ENCODE measurements at places on chromosomes 6 and 20. TPM values are rescaled to one million over a fixed set of nuclear protein-coding genes. Genes with fewer than 3 reads are reported as not detected.
A peak's percentile ranks its signal among the peaks of the same experiment; 100 is the strongest.

KAT14 gene
- 16.7 TPM for polyA plus RNA-seq

DNA sequence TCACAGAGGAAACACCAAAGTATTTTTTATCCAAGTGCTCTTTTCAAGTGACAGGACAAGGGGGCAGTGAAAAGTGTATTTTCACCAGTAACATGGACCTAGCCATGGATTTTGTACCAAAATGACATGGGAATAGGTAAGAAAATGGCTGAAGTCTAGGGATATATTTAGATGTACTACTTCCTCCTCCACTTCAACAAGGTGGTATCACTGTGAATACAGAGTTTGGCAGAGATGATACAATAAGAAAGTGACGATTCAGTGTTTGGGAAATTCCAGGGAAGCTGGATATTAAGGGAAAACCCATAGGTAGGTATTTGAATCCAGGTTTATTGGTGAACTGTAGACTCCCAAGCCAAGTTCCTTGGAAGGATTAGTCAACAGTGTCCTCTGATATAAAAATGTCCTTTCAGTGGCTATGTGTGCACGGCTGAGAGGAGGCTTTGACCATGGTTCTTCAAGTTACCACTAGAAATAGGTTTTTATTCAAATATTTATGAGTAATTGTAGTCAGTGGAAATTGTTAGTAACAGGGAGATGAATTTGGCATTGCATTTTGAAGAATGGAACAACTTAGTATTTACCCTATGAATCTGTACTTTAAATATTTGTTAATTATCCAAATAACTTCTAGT lies 356.0 kb upstream of the CITED2 start:
- no peak for DNase-seq

DNA sequence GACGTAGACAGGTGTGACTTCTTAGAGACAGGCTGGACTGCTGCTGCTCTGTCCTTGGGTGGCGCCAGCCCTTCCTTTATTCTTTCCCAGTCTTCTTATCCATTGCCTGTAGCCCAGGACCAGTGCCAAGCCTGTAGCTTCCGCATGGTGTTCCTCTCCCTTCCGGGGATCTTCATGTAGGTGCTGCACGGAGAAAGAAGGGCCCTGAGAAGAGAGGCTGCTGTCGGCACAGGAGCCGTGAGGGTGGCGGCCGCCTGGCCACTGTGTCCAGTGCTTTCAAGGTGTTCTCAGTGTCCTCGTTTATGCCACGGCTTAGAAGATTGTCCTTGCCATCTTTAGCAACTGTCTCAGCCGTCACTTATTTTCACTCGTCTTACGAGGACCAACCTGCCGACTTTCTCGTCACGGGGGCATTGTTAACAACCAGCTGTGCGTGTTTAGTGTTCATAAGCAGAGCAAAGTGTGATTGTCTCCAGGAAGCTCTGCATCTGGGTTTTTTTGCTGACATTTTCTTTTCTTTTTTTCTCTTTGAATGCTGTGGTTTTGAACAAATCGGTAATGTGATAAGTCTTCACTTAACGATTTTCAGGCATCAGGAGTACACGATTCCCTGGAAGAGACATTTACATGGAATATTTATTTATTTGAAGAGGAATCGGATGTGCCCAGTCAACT lies 61.2 kb downstream of the PPP1R14C start:
- no peak for DNase-seq

DNAH8 gene
- 1.5 TPM for polyA plus RNA-seq

DNA sequence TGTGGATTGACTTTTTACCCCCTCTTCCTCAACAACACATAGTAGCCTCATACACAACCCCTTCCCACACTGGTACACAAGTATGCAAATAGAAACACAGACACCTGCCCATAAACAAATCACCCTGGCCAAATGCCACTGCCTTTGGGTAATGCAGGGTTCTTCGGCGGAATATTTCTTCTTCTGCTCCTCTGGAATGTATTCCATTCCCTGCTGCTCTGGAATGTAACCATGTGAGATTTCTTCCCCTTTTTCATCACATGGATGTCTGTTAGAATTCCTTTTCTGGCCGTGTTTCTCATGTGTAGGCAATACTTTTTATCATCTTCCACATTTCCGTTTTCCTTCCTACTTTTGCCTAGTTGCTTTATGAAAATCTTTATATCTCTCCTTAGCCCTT lies 76.1 kb upstream of the TPD52L1 start:
- DNase-seq = no peak

- DNase-seq = peak; percentile 39
Measured at GRCh38 chr20:21101453-21101931, 4.7 kb downstream of the LINC00237 start.

BTN2A1 gene
- polyA plus RNA-seq = 29.7 TPM

PET117 gene
- polyA plus RNA-seq = 11.9 TPM

DNA sequence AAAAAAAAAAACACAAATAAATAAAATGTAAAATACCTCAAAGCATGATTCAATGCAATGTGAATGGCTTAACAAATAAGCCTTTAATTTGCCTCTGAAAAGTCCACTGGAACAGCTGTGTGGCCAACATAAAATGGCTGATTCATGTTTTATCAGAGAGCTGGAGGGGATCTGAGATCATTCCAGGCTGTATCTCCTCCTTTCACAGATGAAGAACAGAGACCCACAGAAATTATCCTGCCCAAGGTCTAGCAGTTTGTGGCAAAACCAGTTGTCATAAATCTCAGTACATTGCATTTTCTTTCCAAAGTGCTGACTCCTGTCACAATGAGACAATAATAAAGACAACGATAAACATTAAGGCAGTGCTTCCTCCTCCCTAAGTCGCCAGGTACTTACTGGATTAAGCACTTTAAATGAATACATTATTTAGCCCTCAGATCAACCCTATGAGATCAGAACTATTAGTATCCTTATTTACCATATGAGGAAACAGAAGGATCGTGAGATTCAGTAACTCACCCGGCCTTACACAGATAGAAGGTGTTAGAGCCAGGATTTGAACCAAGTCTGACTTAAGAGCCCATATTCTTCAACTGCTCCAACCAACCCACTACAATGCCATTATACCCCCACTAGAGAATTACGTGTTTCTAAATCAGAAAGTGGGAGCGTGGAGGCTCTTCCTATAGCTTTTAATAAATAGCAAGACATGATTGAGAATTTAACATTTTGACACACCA lies 118.3 kb downstream of the KIF13A start:
- no peak for DNase-seq

DNA sequence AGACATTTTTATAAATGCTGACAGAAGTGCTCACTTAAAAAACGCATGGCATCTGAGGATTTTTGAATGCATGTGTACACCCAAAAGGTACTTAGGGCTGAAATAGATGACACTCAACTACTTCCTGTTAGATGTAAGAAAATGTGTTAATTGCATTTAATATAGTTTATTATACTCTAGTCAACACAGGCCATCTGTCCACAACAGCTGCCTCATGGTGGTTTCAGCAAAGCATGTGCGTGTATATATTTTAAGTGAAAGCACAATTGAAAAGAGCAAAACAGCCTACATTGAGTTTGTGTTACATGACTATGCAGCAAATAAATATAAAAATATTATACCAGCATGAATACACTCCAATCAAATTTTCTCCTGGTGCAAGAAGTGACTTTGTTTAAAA lies 1233.0 kb upstream of the EYS start:
- no peak for DNase-seq

DNA sequence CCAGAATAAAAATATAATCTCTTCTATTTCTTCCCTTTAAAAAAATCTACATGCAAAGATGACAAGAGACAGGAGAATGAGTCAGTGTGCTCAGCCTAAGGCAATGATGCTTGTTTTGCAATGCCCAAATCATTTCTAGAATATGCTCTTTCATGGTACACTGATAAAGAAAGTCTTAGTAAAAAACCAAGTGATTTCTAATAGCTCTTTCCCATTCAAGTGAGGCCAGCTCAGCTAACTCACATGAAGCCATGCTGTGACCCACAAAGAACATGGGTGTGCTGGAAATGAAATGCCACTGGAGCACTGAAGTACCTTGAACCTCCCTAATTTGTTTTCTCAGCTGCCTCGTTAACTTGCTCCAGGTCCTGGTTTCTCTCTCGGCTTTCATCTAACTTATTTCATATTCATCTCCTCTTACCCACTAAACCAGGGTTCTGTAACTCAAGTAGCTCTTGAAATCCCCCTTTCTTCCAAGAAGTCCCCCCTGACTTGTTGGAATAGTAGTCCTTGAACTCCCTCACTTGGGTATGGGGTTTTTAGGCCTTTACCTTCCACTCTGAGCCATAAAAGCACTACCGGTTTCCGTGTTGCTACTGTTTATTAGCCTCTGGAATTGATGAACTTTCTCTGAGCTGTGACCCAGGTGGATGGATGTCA lies 92.7 kb downstream of the IRF4 start:
- DNase-seq = no peak

TOX2 gene
- polyA plus RNA-seq = 3.4 TPM

- no peak for DNase-seq
Measured at GRCh38 chr6:13469693-13470092, 17.7 kb downstream of the GFOD1 start.

MAFB gene
- 11.4 TPM for polyA plus RNA-seq

GRCh38 chr6:167826896-167827582 lies at the start of gene AFDN:
Gene AFDN (plus strand): TSS chr6:167826911. CDS start chr6:167827133, 222 bp downstream.
- DNase-seq = no peak

SLC17A2 gene
- not detected for polyA plus RNA-seq

- no peak for DNase-seq
Measured at GRCh38 chr6:109103942-109104341, 8.6 kb downstream of the CEP57L1 start.

GRCh38 chr6:148593130-148593812 lies 153.6 kb upstream of the UST start:
- no peak for DNase-seq

All from muscle of back (tissue), 13 donors.